Stimulated activated naive CD8-positive, alpha-beta T cell treated with anti-CD3 and anti-CD28 coated beads, Interleukin-15, Interleukin-2, amounts not matched to agents 100 U/mL and 50 U/mL, for 24 hours (primary cell): ENCODE measurements at places on chromosomes 6 and 20.

- DNase-seq, result no peak
These were observed 187.3 kb upstream of the HEY2 start for GRCh38 chr6:125562156-125562555.

- no peak for DNase-seq
These were observed 58.9 kb upstream of the MCM9 start for GRCh38 chr6:118993803-118994251.

DNA sequence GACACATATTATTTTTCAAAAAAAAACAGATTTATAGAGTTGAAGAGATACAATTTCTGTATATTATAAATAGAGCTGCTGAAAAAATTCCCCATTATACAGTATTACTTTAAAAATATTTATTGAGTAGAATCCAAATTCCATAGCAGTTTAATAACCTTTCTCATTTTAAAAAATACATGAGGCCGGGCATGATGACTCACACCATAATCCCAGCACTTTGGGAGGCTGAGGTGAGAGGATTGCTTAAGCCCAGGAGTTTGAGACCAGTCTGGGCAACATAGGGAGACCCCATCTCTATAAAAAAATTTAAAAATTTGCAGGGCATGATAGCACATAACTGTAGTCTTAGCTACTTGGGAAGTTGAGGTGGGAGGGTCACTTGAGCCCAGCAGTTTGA, 13.0 kb downstream of the ATRN start:
- DNase-seq, result no peak

DNA sequence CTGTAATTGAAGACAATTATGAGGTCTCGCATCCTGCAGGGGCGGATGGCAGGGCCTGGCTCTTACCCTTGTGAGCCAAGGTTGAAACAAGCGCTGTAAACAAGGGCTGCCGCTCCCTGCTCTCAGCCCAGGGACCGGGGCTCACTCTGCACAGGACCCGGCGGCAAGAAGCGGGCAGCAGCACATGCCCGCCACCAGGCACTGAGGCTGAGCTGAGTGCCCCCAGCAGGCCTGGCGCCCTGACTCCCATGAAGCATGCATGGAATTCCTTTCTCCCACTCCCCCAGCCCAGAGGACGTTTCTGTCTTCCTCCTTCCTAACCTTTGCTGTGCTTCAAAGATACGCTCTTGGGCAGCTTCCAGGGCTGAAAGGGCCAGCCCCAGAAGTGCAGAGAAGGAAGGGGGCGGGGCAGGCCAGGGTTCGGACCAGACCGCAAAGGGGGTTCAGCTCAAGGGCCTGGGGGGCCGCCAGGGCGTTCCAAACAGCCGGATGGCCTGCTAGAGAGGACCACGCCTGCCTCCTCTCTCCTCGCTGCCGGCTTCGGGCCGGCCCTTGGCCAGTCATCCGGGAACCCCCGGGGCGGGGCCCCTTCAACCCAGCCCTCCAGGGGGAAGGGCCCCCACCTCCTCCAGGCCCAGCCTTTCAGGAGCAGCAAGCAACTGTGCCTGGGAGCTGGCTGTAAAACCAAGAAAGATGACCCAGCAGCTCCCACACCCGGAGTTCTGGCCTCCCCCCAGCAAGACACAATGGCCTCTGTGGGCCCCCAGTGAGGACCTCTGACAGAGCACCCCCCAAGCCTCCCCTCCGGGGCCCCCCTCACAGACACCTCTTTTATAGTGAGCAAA, 109.9 kb downstream of the NOL4L start:
- DNase-seq, result peak; percentile 24

DNA sequence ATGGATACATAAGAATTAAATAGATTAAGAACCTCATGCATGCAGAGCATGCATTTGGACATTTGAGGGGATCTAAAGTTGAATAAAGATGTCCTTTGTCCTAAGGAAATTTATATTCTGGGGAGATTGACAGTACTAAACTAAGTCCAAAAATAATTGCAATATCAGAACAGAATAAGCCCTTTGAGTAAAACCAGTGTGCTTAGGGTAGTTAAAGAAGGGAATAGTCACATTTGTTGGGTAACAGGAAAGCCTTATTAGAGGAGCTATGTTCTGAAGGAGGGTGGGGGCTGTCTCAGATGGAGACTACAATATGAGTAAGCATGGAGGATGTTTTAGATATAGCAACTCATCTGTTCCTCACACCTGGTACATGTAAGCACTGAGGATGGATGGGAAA, 35.8 kb downstream of the CDC5L start:
- no peak for DNase-seq

DNA sequence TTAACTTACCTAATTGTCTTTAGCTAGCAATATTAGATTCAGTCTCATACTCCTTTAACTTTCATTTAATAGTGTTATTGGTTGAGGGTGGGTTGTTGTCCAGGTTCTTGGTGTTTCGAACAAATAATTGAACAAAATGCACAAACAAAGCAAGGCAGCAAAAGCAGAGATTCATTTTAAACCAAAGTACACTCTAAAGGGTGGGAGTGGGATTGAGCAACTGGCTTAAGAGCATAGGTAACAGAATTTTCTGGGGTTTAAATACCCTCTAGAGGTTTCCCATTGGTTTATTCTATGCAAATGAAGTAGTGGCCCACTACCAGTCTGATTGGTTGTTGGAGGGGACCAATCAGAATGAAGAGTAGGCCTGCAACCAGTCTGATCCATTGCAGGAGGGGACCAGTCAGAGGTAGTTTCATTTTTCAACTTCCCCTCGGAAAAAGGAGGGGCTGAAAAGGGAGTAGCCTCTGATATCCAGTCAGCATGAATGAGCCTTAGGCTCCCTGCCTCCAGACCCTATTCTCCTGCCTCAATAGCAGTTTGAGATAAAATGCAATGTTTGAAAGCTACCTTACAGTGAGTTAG, 26.3 kb upstream of the RAB23 start:
- DNase-seq, result no peak

- no peak for DNase-seq
These were observed 185.9 kb upstream of the FOXQ1 start for GRCh38 chr6:1126036-1126435.

GRCh38 chr6:170029416-170030283, 261.2 kb downstream of the DLL1 start:
- no peak for DNase-seq

DNA sequence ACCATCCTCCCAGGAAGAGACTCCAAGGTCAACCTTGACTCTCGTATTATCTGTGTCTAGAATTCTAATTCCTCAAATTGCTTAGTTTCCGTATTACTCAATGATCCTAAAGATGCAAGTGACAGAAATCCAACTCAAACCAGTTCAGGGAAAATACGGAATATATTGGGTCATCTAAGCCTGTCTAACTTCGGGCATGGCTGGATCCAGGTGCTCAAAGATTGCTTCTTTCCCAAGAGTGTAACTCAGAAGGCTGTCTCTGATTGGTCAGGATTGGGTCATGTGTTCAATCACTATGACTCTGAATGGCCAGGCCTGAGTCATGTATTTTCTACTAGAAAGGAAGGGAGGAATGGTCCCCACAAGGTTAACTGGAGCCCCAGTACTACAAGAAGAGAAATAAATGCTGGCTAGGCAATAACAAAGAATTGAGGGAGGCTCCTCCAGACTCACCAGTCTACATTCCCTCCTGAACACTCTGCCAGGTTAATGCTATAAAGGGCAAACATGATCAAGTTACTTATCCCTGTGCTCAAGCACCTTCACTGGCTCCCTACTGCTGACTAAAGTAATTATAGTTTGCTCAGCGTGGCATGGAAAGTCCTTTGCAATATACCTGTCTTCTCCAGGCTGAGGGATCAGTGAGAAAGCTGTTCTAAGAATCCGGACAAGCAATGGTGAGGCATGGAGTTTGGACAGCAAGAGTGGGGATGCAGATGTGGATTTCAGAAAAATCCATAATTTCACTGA, 15.4 kb upstream of the PREX1 start:
- no peak for DNase-seq

- DNase-seq, result no peak
These were observed 91.1 kb upstream of the PTPN1 start for GRCh38 chr20:50418890-50419642.

GRCh38 chr20:12061466-12061865, 143.8 kb downstream of the BTBD3 start:
- DNase-seq, result no peak

- no peak for DNase-seq
These were observed 95.7 kb upstream of the RPS6KA2 start for GRCh38 chr6:166722785-166723184.

GRCh38 chr6:88349511-88349910, 183.4 kb upstream of the CNR1 start:
- no peak for DNase-seq

DNA sequence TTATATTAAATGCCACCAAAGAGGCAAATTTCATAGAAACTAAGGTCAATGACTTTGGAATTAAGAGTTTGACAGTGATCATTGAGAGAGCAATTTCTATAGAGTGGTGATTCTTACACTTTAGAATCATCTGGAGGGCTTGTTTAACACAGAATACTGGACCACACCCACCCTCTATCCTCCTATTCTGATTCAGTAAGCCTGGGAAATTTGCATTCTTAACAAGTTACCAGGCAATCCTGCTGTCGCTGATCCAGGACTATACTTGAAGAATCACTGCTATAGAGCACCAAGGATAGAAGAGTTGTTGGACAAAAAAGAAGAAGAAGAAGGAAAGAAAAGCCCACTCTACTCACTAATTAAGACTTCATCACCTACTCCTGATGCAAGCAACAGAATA, 21.3 kb upstream of the TBX18 start:
- no peak for DNase-seq

- DNase-seq, result peak; percentile 79
These were observed 388.4 kb upstream of the JARID2 start for GRCh38 chr6:14857501-14857900.

DNA sequence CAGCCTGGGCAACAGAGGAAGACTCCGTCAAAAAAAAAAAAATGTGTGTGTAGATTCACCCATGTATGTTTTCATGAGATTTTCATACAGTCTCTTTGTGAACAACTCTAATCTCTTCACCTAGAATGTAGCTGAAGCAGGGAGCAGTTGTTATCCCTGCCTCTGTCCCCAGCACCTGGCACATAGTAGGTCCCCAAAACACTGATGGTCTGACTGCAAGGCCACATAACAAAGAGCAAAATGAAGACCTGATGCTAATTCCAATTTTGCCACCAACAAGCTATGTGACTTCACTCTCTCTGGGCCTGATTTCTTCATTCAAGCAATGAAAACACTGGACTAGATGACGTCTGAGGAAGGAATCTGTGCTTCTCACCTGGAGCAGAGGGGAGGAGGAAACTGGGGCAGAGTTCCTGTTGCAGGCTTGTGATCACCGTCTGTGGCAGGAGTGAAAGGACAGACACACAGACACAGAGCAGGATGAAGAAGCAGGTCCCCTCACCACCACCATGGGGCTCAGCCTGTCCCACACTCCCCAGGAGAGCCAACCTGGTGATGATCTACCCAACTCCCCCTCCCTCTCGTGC, 4.6 kb downstream of the SLC44A4 start:
- no peak for DNase-seq

DNA sequence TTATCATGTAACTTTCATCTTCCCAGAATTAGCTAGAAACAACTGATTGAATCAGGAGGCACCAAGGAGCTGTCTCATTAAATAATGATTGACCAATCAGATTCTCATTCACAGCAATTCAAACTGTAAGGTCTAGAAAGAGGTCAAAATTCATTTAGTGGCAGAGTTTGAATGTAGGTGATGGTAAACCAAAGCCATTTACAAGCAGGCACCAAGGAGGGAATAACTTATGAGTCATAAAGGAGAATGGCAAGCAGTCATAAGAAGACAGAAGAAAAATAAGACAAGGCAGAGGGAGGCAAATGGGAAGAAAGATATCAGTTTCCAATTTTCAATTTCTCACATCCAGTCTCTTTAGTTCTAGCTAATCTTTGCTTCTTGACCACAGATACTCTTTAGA, 52.9 kb upstream of the DEFB112 start:
- no peak for DNase-seq

- no peak for DNase-seq
These were observed 17.5 kb upstream of the MYCT1 start for GRCh38 chr6:152680151-152680550.

DNA sequence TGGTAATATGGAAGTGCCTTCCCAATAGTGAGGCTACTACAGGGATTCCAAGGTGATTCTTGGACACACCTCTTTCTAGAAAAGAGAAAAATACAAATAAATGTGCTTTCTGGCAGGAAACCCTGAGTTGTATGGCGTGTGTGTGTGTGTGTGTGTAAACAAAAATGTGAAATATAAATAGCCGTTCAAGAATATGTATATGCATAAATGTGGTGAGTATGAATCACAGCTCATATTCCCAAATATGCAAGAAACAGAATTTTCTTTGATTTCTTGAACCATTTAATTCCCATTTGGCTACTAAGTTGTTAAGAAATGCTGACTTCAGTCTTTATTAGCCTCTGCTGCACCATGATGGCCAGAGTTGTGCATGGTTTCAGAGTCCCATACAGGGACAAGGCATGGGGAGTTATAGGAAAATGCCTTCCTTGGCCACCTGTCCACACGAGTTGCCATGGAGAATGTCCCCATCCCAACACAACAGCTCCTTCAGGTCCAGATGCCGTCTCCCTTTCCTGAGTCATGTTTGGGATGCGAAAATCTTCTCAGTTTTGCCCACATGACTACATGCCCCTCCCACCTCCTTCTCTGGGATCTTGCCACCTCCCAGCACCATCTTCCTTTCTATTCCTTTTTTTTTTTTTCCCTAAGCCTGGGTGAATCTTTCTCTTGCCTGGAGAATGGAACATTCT, 312.4 kb upstream of the ECI2 start:
- DNase-seq, result no peak

- peak; percentile 33 for DNase-seq
These were observed 61.8 kb downstream of the RPP40 start for GRCh38 chr6:4941782-4942672.

DNA sequence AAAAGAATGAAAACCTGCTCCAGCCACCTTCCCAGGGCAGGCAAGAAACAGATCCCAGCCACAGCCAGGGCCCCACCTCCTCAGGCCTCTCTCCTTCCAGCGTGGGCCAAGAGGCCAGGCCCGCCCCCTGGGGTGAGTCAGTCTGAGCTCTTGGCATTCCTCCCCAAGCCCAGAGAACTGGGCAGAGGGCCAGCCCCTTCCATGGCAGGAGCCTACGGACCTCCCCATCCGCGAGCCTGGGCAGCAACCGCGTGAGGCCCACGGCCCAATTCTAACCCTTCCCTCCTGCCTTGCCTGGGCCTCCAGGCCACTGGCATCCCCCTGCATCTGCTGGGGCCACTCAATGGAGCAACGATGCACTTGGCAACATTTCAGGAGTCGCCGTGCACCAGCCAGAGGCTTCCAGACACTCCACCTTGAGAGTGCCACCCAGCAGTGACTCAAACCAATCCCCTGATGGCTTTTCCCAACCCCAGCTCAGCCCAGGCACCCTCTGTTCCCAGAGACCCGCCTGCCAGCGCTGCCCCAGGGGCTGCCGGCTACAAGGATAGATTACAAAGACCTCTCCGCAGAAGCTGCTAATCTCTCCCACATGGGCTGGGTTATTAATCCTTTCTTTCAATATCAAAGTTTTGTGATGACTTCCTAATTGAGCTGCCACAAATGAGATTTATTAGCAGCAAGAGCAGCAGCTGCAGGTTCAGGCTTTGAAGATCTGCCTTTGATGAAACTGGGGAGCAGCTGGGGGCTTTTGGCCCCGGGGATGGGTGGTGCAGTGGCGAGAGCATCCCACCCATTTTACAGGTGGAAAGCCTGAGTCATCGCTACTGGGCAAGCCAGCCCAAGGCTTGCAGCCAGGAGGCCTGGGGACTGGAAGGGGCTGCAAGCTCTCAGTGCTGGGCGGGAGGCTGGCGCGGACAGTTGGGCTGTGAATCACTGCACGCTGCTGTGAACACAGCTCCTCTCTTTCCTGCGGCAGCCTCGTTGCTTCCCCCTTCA, 85.7 kb downstream of the NFATC2 start:
- DNase-seq, result peak; percentile 41

- no peak for DNase-seq
These were observed 200.5 kb upstream of the PHACTR1 start for GRCh38 chr6:12516070-12516469.
